ENCODE measurements at places on chromosomes 3 and 15.

GRCh38 chr15:29675791-29676301 lies 146.4 kb downstream of the TJP1 start:
- DNase-seq, result no peak

DNA sequence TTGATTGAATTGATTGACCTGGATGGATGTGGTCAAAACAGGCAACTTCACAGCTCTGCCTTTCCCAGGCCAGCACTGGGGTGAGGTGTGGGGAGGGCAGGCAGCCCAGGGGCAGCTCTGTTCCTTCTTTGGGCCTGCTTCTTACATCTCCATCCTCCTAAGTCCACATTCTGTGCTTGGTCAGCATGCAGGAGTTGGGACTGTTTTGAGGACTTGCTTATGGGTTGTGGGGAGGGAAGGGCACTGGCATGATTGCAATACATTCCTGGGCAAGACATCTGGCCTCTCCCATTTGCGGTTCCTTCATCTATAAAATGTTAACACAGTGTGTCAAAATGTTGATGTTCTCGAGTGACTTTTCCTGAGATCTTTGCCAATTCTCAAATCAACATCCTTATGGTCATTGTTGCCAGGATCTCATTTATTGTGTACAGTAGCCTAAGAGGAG lies 84.1 kb downstream of the ST6GAL1 start:
- no peak for DNase-seq

GRCh38 chr15:85381850-85382751 lies 1.7 kb downstream of the AKAP13 start:
- no peak for DNase-seq

- DNase-seq, result no peak
These were observed 7.3 kb downstream of the PAQR5 start for GRCh38 chr15:69305933-69306568.

DNA sequence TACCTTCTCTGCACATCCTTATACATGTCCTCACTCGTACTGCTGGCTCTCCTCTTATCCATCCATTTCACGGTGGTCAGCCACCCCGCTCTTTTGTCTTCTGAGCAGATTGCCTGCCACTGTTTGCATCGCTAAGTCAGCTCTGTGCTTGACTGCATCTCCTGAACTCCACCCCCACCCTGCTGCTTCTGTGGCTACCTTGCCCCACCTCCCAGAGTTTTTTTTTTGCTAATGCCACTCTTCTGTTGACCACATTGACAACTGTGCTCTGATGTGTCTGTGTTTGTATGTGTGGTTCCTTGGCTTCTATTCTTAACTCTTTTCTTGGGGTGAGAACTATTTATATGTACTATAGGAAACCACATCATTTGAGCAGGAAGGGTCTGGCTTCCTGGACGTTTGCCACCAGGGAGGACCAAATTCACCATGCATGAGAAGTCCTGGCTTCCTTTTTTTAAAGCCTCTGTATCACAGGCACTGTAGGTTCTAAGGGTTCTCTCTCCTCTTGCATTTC lies 12.8 kb upstream of the MTMR10 start:
- no peak for DNase-seq

GRCh38 chr15:89820666-89821611 lies 6.3 kb upstream of the ANPEP start:
- no peak for DNase-seq

GRCh38 chr3:159229116-159229680 lies 427.3 kb downstream of the MFSD1 start:
- no peak for DNase-seq

DNA sequence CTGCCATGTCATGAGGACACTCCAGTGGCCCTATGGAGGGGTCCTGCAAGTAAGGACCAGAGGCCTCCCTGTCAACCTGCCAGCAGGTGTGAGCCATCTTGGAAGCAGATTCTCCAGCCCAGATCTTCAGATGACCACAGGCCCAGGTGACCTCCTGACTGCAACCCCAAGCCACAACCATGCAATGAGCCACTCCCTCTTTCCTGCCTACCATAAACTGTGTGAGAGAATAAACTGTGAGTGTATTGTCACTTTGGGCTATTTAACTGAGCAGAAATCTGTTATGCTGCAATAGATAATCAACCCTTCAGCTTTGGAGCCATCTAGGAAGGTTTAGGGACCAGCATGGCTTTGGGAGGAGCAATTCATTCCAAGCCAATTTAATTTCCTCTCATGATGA lies 367.9 kb downstream of the SHQ1 start:
- no peak for DNase-seq

DNA sequence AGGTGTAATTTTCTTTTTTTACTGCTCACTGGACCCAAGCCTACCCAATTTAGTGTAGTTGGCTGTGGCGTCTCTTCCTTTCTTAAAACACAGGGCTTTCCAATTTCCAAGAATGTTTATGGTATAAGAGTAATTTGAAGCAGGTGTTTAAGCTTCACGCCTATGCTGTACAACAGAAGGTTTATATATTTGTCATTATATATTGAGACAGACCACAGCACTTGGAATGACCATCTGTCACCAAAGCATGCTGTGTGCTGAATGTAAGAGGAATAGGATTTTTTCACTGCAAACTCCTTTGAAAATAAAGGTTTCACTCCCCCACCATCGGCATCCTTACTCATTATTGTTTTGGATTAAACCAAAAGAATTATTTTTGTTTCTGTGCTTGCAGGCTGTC lies 325.7 kb downstream of the OTOL1 start:
- DNase-seq, result no peak

GRCh38 chr3:153410517-153410916 lies 248.5 kb downstream of the RAP2B start:
- DNase-seq, result no peak

All from stimulated activated CD8-positive, alpha-beta memory T cell treated with anti-CD3 and anti-CD28 coated beads, Interleukin-15, amount 100 ng/mL, for 48 hours (primary cell).